Esophagus muscularis mucosa (tissue), 4 donors: ENCODE measurements at places on chromosomes 7 and 10.

DNA sequence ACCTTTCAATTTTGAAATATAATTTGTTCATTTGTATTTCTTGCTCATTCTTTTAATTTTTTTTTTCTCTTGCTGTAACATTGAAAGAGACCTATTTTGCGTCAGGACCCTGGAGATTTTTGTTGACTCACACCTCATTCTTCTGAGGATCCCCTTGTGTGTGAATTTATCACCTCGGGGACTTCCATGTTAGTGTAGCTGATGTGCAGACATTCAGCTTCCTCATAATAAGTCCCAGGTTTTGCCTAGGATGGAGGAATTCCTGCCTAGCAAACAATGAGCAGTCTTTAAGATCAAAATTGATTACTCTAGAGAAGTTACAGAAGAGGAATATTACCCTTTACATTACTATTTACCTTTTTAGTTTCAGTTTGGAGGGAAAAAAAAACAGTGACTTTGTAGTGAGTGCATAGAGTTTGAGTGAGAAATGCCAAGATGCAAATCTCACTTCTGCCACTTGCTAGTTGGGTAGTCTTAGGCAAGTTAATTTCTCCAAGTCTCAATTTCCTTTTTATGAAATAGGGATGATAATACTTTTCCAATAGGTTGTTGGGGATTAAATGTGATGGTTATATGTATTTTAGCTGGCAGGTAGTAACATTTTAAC, 14.3 kb downstream of the TES start:
- DNase-seq: no peak

GRCh38 chr7:128912281-128912680, 1.8 kb upstream of the KCP start:
- no peak for DNase-seq

DNA sequence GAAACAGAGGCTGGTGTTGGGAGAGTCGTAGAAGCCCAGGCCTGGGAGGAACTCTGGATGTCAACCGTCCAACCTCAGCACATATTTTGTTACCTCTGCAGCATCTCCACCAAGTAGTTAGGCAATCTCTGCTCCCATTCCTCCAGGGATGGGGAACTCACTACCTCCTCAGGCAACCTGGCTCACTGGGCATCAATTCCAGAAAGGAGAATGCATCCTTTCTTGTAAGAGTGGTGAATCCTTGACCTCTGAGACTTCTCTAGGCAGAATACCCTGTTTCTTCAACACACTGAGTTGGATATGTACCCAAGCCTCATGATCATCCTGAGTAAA, 136.7 kb upstream of the ZMIZ1 start:
- DNase-seq: no peak

DNA sequence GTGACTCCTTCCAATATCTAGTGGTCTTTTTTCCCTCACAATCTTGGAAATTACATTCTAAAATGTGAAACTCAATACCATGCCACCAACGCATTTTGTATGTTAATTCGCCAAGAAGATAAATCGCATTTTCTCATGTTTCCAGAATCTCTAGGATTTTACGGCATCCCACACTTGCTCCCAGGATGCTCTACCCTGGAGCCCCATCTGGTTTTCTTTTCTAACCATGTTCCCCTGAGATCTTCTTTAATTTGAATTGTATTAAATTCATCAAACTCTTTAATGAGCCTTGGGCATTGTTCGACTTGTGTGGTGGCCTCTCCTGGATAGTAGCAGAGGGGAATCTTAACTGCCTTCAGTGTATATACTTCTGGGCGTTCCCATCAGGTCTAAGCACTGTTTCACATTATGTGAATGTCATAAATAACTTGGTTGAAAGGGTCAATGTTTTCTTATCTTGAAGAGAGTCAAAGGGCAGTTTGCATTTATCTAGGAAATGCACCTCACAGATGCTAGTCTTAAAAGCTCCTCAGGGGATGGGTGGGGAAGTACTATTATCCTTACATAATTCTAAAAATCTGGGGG, 169.1 kb upstream of the MEOX2 start:
- DNase-seq: no peak

GRCh38 chr7:159049266-159050025, 95.2 kb downstream of the VIPR2 start:
- peak; percentile 87 for DNase-seq

GRCh38 chr7:45216181-45216580, 58.6 kb downstream of the RAMP3 start:
- DNase-seq: no peak

DNA sequence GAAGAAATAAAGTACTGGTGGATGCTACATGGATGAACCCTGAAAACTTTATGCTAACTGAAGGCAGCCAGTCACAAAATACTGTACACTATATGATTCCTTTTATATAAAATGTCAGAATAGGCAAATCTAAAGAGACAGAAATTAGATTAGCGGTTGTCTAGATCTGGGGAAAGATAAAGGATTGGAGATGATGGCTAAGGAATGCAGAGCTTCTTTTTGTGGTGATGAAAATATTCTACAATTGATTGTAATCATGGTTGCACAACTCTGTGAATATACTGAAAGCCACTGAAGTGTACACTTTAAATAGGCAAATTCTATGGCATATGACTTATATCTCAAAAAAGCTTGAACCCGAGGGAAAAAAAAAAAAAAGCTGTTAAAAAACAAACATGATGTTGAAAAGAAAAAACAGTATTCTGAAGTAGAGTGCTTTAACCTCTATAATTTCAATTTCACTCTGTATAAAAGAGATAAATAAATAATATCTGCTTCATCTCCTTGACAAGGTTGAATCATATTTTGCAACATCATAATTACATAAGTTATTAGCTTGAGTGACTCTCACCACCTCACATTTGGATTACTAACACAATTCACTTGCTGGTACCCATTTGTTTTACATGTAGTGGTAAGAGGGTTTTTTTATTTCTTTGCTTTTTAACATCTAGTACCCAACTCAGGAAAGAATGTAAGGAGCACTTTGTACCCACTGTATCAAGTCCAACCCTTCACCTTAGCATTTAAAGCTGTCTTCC, 2.8 kb upstream of the GNAI1 start:
- DNase-seq: no peak

- DNase-seq: no peak
Observed at GRCh38 chr10:21020545-21020944, 123.4 kb upstream of the NEBL start.

GRCh38 chr10:124725791-124726190, 18.4 kb downstream of the FAM53B start:
- no peak for DNase-seq

GRCh38 chr7:28112467-28112866, 68.1 kb downstream of the JAZF1 start:
- DNase-seq: peak; percentile 77

DNA sequence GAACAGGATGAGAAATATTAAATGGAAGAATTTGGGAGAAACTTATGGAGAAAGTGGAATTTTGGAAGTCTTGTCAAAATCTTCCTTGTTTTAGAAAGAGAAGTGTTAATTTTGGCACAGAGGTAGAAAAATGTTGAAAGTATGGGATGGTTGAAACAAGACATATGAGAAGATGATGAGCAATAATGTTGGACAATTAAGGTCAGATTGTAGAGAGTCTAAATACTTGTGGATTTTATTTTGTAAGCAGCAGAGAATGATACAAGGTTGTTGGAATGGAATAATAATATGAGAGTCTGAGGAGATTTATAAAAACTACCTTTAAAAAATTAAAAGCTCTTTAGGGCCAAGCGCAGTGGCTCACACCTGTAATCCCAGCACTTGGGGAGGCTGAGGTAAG, 34.6 kb downstream of the PHTF2 start:
- no peak for DNase-seq
